ENCODE measurements at places on chromosomes 4 and X. TPM values are rescaled to one million over a fixed set of nuclear protein-coding genes. Genes with fewer than 3 reads are reported as not detected.

GUCY1B1 gene
- total RNA-seq, result 5.3 TPM

ZNF157 gene
- total RNA-seq, result not detected

SLC4A4 gene
- total RNA-seq, result 0.33 TPM

TBX22 gene
- not detected for total RNA-seq

HERC6 gene
- total RNA-seq, result 6.3 TPM

ABCE1 gene
- 182 TPM for total RNA-seq

UXT gene
- total RNA-seq, result 97.9 TPM

CD38 gene
- 0.23 TPM for total RNA-seq

ZBTB33 gene
- 12.3 TPM for total RNA-seq

NOA1 gene
- total RNA-seq, result 23.5 TPM

CDKL2 gene
- not detected for total RNA-seq
